ENCODE measurements at places on chromosomes 12 and 14.

GRCh38 chr12:24138041-24138440 is 188.6 kb upstream of the SOX5 start:
- DNase-seq: no peak

DNA sequence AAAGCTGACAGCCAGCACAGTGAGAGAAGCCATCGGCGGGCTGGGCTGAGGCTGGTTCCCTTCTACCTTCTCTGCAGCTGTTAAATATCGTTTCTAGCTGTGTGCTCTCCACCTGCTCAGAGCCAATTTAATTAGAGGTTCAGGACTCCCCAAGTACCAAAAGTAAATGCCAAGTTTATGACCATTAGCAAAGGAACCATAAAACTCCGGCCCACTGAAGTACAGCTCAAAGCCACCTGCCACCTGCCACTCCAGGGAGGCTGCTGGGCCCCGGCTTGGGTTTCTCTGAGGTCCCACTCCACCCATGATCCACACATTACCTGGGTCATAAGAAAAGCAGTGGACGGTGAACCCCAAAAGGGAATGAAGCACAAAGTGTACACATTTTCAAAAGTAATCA is 272.8 kb downstream of the KSR2 start:
- DNase-seq: peak; percentile 25

DNA sequence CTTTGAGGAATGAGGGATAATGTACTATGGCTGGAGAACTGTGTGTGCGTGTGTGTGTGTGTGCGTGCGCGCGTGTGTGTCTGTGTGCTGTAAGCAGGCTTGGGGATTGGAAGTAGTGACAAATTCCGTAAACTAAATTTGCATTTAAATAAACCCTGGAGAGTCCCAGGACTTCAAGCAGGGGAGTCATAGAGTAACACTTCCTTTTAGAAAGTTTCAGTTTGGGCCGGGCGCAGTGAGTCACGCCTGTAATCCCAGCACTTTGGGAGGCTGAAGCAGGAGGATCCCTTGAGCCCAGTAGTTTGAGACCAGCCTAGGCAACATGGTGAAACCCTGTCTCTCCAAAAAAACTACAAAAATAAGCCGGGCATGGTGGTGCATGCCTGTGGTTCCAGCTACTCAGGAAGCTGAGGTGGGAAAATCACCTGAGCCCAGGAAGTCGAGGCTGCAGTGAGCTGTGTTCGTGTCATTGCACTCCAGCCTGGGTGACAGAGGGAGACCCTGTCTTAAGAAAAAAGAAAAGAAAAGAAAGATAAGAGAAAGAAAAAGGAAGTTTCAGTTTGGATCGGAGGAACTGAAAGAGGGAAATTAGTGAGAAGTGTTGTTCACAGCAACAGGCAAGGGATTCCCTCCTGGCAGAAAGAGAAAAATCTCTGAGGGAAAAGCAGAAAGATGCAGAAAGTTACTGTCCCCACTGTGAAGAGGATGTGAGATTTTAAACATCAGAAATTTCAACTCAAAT is 222.7 kb upstream of the SOX5 start:
- DNase-seq: no peak

DNA sequence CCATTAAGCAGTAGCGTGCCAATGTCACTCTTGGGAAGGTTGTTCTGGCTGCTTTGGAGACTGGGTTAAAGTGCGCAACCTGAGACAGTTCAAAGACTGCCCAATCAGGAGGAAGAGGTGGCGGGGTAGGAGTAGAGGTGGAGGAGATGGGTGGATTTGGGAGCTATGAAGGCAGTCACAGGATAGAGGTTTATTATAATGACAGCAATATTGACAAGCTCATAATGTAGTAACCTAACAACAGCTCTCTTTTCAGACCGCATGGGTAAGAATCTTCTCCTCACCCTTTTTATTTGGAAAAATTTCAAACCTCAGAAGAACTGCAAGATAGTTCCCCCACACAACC is 5.3 kb upstream of the PSMD9 start:
- DNase-seq: no peak

DNA sequence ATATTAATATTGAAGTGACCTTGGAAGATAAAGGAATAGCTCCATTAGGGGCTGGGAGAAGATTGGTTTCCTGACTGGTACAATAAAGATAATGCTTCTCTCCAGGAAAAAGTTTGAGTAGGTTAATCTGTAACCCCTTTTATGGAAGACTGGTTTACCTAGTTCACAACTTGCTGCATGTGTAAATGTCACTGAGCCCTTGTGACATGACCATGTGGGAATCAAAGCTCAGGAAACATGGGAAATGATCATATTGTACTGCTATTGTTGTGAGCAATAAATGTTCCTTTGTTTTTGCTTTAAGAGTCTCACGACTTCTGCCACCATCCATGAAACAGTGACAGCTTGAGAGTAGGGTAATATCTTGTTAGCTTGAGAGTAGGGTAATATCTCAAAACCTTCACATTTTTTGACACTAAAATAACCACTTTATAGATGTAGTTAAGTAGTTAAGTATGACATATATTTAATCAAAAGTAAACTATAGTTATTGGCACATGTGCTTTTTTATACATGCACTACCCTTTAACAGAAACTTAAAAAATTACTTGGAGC is 1338.6 kb downstream of the FSCB start:
- DNase-seq: no peak

- no peak for DNase-seq
Measured at GRCh38 chr14:62938778-62939177, 106.5 kb downstream of the KCNH5 start.

- no peak for DNase-seq
Measured at GRCh38 chr12:45914090-45914489, 76.3 kb downstream of the SCAF11 start.
